GM12891 (cell line): ENCODE measurements at places on chromosomes 5 and 9.

GRCh38 chr5:104071887-104072286 lies 509.3 kb upstream of the NUDT12 start:
- DNase-seq = no peak

DNA sequence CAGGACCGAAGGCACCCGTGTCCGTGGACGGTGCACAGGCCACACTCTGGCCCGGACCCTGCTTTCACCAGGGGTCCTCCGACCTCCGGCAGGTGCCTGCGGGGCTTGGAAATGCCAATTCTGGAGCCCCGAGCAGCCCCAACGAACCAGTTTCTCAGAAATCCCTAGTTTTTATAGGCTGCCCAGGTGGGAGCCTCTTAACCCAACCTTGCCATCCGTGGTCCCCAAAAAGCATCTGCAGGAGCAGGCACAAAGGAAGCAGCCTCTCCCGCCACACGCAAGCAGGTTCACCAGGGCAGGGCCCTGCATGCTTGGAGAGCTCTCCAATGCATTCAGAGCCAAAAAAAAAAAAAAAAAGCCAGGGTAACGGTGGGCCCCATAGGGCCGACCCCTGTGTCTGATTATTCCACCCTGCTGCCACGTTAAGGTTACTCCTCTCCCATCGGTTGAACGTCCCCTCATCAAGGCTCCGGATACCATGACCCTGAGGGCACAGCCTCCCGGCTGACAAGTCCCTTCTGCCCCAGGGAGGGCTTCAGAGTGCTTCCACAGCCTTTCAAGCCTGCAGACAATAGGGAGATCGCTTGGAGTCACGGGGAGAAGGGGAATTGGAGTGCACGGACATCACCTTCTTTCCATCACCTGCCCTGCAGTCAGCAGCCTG lies 796 bp upstream of the TPRN start:
- no peak for DNase-seq

DNA sequence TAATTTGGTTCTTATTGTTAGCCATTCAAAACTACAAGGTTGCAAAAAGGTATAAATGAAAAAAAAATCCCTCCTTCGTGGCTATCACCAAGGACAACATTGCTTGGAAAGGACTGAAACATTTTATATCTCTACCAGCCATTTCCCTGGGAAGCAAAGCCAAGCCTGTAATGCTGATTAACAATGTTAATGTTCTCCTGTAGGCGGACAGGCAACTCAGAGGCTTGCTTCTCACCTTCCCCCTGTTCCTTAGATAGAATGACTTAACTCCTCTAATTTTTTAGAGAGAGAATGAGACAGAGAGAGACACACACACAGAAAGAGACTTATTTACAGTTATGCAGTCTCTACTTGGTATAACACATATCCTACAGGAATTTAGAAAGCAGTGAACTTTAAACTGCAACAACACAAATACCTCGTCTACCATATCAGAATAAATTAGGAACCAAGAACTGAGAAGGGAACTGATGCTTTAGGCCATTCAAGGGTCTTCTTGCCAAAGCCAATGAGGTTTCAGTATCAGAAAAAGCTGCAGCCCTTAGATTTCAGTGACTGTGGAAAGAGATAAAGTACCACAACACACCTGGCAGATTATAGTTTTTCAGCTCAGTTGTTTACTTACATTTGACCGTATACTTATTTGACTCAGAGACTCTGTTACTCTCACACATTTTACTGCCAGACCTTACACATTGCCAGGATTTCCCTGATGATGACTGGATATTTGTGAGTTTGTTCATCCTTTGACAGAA lies 20.9 kb upstream of the MAN2A1 start:
- no peak for DNase-seq

DNA sequence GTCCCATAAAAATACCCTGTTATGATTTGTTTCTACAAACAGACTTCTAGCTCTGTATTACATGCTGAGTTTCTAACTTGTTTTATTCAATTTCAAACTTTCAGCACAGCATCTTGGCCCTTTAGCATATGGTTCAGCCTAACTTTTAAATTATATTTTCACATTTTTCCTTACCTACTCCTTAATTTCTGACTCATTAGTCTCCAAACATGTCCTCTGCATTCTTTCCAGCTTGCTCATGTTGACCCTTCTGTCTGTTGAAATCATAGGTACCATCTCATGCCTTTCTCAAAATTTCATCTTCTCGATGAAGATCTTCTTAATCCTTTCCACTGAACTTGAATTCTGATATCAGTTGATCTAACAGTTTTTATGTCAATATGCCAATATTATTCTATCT lies 200.9 kb upstream of the RIOK2 start:
- no peak for DNase-seq

DNA sequence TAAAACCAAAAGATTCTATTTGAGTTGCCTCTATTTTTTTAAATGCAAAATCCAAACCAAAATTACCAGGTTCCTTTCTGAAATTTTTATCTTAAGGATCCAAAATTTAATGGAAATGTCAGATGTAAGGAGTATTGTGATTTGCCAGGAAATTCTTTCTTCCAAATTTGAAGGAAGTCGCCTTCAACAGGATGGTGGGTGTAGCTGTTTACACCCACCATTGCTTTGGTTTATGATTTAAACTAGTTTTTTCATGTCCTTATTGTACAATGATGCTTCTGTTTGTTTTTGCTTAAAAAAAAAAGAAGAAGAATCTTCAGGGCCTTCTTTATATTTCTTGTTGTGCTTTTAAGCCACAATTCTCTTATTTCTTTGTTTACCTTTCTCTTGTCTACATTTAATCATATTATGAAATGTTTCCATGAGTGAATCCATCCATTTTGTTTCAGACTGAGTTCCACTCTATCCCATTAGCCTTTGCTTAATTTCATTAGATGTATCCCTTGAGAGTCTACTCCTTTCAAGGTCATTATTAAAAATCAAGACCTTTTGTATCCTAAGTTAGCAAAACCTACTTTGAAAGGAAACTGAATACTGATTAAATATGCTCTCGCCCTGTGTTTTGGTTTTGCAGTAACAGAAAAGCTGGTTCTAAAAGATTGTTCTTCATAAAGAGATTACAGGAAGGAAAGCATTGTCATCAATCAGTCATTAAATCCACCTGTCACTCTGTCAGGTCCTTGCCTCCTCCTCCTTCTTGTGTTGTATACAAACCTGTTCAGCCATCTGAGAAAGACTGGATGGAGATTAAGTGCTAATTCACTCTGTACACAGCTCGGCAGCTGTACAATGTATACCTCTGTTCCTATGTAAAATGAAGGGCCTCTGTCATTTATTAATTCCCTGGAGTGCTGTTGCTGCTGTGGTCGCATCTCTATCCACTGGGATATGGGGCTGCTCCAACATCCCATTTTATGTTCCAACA lies 45.5 kb upstream of the SLC2A8 start:
- DNase-seq = no peak

DNA sequence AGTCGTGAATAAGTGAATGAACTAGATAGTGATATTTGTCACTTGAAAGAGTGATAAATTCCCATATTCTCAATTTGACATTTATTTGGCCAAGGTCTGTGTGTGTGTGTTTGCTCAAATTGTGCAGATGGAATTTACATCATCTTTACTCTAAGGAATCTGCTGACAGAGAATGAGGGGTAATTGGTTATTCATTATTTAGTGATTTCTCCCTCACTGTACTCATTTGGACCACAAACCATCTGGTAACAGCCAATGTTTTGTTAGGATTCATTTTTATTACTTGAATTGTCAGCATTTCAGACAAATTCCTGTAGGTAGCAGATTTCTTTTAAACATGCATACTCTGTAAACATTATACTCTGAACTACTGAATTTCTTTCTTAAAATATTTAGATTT lies 15.6 kb downstream of the VCAN start:
- no peak for DNase-seq

- no peak for DNase-seq
These were observed 16.6 kb upstream of the TGFBI start for GRCh38 chr5:136012041-136012804.

DNA sequence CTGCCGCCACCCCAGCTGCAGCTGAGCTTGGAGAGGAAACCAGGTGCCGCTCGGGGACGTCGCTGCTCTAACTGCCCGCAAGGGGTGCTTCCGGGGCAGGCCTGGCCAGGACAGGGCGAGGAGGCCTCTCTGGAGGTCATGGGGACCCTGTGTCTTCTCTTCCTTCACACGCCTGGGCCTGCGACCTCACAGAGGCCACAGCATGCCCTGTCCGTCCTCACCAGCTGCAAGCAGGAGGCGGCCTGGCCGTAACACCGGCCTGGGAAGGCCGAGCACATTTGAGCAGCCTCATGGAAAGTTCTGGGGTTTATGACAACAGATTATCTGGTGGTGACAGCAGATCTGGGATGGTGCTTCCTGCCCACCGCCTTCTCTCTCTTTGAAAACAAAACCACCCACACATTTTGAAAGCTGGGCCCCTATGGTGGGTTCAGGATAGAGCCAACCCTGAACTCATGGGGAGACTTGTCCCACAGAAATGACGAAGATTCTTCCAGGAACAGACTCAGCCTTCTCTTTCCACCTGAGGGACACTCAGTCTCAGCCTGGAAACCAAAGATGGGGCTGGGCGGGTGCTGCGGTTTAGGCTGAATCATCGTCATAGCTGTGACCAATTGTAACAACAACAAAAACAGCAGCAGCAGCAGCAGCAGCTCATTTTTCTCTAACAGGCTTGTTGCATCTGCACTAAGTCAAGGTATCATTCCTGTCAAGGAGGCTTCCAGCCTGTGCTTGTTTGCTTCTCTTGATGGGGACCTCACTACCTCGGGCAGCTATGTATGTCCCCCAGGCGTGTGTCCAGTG lies 99.6 kb upstream of the RAPGEF1 start:
- no peak for DNase-seq

DNA sequence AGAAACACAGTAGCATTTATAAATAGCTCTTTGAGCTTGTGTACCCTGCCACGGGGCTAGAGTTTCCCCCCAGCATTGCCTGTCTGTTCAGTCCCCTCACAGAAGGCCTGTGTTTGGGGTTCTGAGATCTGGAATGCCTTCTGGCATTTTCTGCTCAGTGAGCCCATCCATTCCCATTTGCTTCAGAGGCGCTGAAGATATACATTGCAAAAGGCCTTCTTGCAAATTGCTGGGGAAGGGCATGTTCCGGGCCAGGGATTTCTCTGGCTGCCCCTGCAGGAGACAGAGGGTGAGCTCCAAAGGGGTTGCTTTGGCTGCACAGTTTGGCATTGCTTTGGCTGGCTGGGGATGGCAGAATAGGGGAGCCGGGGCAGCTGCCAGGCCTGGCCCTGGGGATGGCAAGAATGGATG lies 308.4 kb downstream of the MSX2 start:
- no peak for DNase-seq

DNA sequence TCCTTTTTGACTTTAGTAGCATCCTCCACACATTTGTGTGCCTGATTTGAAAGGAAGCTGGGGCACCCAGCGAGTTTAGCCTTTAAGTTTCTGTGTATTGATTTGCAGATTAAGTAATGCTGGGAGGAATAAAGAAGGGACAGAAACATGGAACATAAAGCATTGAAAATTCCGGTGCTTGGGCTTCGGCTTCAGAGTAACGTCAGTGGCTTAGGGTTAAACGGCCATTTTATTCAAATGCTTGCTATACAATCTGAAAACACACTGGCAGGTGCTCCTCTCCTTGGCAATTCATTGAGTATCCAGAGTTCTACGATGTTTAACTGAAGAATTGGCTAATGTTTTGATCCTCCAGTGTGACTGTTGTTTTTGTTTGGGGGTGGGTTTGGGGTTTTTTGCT lies 58.0 kb upstream of the FSD1L start:
- no peak for DNase-seq

DNA sequence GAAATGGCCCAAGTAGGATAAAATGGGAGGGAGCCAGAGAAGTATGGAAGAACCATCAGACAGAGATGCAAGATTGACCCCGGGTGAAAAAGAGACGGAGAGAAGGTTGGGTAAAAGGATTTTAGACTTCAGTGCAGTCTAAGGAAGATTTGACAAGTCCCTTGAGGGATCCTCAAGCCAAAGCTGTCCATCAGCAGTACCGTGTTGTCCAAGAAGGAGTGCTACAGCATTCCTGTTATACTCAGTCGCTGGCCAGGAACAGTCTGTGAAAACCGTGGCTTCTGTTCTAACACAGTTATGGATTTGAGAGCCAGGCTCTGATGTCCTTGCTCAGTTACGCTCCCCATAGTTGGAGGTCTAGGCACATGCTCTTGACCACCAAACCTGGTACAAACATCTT lies 383.9 kb upstream of the DAB2 start:
- DNase-seq = no peak

DNA sequence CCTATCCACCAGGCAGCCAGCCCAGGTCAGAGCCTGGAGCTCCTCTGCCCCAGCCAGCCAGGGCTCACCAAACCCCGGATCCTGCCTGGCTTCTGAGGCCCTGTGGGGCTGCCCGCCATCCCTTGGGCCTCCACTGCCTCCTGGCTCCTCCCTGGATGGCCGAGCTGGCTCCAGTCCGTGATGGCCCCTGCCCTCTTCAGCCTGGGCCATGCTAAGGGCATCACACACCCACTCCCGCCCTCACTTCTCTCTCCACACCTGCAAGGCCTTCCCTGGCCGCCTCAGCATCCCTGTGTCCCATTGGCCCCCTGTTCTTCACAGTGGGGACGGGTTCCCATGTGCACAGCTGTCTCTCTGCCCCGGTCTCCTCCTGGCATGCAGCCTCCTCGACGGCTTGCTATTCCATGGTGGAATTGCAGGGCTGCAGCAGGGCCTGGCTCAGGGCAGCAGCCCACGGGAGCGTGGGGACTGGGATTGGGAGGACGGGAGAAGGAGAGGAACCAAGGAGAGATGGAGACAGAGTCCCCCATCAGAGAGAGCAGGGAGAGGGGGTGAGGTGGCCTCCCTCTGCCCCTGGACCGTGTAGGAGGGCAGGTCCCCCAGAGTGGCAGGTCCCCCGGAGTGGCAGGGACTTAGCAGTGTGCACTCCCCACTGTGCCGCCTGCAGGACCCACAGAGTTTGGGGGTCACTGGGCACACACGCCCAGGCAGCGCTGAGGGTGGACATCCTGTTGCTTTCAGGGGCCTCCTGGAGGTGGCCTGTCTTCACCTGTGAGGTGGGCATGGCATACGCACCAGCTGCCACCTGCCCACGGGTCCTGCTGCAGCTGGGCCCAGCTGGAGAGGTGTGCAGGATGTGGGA lies 16.7 kb upstream of the RNU6ATAC start:
- DNase-seq = peak; percentile 5

DNA sequence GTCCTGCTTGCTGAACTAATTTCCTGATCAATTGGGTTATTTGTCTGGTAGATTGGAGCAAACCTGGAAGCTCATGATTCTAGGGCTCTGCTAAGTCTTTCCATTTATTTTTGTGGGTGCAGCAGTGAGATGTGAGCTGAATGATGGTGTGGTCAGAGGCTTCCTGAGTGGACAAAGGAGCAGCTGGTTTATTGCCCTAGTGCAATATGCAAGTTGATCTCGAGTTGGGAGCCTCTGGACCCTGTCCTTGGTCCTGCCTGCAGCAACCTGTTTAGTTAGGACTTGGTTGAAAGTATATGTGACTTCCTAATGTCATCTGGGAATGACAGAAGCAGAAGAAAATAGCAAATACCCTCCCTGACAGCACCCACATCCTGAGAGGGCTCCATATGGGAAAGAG lies 4.2 kb upstream of the UNC5A start:
- no peak for DNase-seq
